T-helper 17 cell (primary cell): ENCODE measurements at places on chromosomes 5 and 9. TPM values are rescaled to one million over a fixed set of nuclear protein-coding genes. Genes with fewer than 3 reads are reported as not detected.

- H3K27me3 ChIP-seq = no peaks in the 10 kb centered on the region
- no peaks in the 10 kb centered on the region for H3K4me1 ChIP-seq
- H3K36me3 ChIP-seq = no peaks in the 10 kb centered on the region
- H3K4me3 ChIP-seq = no peak overlapping the region
Measured at GRCh38 chr9:78830301-78830700, 533.4 kb downstream of the PSAT1 start.

DNA sequence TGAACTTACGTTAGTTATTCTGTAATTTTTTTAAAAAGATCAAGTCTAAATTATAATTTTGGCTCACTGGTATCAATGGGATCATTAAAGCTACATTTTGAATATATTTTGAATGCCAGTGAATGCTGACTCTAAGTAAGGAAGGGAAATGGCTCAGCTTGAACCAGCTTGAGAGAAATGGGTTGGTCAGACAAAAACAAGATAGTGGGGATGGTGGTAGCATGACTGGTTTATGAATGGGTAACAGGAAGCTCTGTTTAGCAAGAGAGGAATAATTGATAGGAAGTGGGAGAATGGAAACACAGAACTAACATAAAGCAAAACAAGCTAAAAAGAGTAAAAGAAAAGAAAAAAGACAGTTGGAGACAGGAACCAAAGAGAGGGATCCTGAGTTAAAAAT is 220.2 kb downstream of the ADAMTS6 start:
- H3K4me1 ChIP-seq = peaks cover 2% of the 10 kb centered on the region
- H3K36me3 ChIP-seq = peaks cover 3% of the 10 kb centered on the region
- DNase-seq = no peak
- no peak overlapping the region for H3K4me3 ChIP-seq

The DRD1 gene
- not detected for total RNA-seq

GRCh38 chr5:118923295-118924005 is 64.9 kb downstream of the DTWD2 start:
- no peak for DNase-seq
- no peak overlapping the region for H3K4me3 ChIP-seq
- H3K27ac ChIP-seq = no peak overlapping the region
- H3K36me3 ChIP-seq = no peaks in the 10 kb centered on the region
- H3K27me3 ChIP-seq = no peaks in the 10 kb centered on the region
- H3K4me1 ChIP-seq = no peaks in the 10 kb centered on the region

GRCh38 chr5:97002983-97003382 is 67.1 kb downstream of the LNPEP start:
- no peaks in the 10 kb centered on the region for H3K27me3 ChIP-seq
- H3K27ac ChIP-seq = no peak overlapping the region
- DNase-seq = no peak
- H3K36me3 ChIP-seq = peaks cover 14% of the 10 kb centered on the region

DNA sequence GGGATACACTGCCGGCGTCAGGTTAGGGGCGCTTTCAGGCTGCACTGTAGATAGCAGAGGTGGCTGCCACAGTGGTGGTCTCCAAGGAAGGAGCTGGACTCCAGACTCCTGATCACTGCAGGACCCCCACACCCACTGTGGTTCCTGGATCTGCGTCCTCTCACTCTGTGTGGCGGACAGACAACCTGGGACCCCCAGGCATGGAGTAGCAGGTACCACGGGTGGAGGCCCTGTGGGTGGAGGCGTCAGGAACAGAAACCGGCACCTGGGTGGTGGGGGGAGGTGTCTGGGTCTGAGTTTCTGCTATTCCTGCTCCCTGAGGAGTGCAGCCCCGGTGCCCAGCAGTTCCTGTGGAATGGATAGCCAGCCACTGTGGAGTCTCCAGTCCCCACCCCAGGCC is 75.1 kb upstream of the PCAT7 start:
- no peak overlapping the region for H3K4me3 ChIP-seq
- peaks cover 20% of the 10 kb centered on the region for H3K27me3 ChIP-seq
- H3K4me1 ChIP-seq = no peaks in the 10 kb centered on the region
- peaks cover 2% of the 10 kb centered on the region for H3K36me3 ChIP-seq
- DNase-seq = no peak

DNA sequence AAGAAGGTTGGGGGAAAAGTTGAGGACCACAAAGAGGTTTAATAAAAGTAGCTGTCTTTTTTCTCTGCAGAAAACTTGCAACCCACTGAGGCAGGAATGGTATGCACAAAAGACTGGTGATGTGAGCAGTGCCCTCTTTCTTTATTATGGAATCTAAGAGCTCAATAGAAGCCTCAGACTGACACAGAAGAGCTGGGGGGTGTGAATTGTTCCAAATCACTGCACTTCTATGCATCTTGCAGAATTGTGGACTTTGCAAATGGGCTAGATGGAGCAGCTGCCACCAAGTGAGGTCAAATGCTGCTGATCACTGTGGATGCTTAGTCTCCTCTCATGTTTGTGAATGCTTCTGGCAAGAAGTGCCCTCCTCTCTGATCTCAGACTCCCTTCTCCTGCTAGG is 227.1 kb downstream of the ZSWIM6 start:
- no peak overlapping the region for H3K27ac ChIP-seq
- H3K36me3 ChIP-seq = peaks cover 3% of the 10 kb centered on the region
- H3K27me3 ChIP-seq = peaks cover 6% of the 10 kb centered on the region
- no peak overlapping the region for H3K4me3 ChIP-seq
- DNase-seq = no peak

The SMIM27 gene
- 24.3 TPM for total RNA-seq

DNA sequence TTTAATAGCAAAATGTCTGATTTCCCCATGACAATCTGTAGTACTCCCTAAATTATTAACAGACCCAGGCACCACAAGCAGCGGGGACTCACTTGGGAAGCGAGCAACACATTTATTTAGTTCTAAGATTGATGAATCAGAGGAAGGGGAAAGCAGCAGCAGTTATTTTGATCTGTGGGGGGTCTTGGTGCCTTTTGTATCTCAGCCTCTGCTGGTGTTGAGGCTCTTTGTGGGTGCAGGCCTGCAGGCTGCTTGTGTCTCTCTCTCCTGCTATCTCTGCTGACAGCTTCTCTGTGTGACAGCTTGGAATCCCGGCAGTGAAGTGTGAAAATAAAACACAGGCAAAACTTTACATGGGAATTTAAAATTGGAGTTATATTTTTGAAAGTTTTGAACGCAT is 878.2 kb upstream of the DMAC1 start:
- H3K4me1 ChIP-seq = no peaks in the 10 kb centered on the region
- peaks cover 2% of the 10 kb centered on the region for H3K36me3 ChIP-seq
- DNase-seq = no peak
- H3K27ac ChIP-seq = no peak overlapping the region
